ENCODE measurements at places on chromosomes 4 and X.

DNA sequence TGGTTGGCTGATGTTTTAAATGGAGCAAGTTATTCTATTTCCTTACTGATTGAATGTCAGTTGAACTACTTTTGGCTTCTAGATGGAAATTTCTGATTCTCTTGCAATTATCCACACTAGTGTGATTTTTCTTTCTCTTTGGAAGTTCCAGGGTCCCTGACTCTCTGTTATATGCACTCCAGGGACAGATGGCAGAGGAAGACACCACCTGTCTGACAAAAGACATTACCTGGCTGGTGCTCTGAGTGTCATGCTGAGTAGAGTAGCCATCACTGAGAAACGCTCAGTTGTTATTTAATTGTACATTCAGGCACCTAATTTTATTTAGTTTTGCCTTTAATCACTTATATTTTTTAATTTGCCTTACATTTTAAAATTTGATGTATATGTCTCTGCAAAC lies 105.4 kb upstream of the TLL1 start:
- no peak for DNase-seq

DNA sequence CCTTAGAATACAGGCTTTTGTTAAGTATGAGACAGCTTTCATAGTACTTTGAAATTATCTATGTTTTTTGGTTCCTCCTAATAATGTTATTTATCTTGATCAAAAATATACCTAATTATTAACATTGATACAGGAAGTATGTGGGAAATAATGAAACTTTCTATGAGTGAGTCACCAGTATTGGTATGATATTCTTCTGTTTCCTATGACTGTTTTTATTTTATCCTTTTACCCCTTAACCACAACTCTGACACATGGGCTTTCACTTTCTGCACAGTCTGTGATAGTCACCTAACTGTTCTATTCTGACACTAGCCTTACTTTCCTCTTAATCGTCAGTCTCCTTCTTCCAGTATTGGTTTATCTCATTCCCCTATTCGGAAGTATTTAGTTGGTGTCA lies 4.7 kb downstream of the THAP9 start:
- DNase-seq, result no peak

- DNase-seq, result no peak
These were observed 595.8 kb downstream of the NLGN4X start for GRCh38 chrX:5632887-5633286.

- peak; percentile 32 for DNase-seq
These were observed 112.3 kb downstream of the NYX start for GRCh38 chrX:41559235-41560052.

- no peak for DNase-seq
These were observed 65.3 kb upstream of the DHRSX start for GRCh38 chrX:2566055-2566454.
